ENCODE measurements at places on chromosomes 2 and 18.

DNA sequence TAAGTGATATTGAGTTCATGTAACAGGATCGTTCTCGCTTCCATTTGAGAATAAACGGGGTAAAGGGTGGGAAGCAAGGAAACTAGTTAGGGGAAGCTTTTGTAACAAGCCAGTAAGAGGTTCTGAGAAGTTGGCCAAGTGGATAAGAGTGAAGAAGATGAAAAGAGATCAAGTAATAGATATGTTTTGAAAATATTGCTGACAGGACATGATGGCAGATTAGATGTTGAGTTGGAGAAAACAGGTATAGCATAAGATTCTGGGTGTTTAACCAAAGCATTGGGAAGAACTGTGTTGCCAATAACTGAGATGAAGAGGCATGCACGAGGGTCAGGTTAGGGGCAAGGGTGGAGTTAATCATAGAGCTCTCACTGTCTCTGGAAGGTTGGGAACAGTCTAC lies 330.0 kb upstream of the LRRTM1 start:
- DNase-seq: no peak

DNA sequence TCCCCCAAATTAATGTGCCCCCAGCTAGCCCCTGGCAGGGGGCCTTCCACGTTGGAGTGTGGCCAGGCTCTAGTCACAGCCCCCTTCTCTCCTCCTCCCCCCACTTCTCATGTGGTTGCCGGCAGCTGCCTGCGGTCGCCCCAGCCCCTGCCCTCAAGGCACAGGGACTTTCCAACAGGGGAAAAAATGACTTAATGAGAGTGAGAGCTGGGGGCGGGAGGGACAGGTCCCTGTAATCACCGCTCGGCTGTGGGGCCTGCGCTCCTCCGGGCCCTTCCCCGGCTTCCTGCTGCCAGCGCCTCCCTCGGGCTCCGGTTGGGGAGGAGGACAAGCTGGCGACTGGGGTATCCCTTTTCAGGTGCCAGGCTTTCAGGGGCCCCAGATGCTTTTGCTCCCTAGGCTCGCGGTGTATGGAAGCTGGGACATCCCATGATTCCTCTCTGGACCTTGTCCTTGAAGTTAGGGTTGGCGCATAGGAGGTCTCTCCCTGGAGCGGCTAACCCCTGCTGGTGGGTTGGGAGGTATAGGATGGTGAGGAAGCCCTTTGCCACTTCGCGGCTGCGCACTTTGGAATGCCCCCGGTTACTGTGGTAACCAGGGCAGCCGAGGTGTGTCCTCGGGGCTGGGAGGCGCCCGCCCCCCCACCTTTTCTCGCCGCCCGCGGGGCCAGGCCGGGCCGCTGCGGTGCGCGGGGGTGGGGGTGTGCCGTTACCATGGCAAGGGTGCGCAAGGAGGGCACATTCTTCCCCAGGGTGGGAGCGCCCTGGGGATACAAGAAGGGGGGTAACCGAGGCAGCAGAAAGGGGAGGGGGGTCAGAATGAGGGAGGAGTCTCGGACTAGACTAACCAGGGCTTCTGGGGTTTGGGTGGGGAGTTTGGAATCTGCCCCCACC lies 16.1 kb downstream of the WNT10A start:
- DNase-seq: no peak

DNA sequence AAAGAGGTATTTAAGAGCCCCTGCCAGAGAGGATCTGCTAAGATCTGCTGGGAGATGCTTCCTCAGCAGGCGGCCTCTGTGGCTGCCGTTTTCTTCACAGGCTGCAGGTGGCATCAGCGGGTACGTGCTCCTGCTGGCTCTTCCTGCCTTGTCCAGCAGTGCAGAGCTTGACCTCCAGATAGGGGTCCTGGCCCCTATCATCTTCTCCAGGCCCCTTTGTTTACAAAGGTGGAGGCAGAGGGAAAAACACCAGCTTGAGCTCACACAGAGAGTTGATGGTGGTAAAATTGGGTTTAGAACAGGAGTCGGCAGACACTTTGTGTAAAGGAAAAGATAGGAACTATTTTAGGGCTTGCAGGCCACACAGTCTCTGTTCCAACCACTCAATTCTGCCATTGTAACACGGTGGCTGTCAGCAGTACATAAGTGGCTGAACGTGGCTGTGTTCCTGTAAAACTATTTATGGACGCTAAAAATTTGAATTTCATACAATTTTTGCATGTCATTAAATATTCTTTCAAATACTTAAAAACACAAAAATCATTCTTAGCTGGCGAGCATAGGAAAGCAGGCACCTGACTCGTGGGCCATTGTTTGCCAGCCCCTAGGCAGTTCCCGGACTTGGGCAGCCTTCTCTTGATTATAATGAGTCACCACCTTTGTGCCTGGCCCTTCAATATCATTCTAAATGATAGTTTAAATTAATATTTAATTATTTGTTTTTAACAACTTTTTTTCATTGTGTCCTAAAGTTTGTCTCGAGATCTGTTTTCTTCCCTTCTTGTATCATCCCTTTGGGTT lies 98.2 kb upstream of the B3GNT7 start:
- no peak for DNase-seq

DNA sequence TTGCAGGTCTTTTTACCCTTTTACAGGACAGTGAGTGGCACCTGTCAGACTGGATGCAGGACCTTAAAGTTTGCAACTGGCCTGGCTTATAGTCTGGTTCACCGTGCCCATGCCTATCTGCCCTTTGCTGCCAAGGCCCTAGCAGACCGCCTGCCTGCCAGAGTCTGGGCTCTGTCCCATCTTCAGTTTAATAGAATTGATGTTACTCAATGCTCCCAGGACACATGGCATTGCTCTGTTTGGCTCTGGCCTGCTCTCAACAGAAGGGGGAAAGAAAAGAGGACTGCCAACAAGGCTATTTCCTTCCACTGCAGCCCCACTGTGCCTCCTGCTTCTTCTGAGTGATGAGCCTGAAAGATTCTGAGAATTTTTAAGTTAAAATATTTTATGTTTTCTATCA lies 25.6 kb upstream of the TMEM178A start:
- DNase-seq: no peak

- no peak for DNase-seq
Observed at GRCh38 chr18:58148954-58149471, 105.0 kb downstream of the NEDD4L start.

- DNase-seq: no peak
Observed at GRCh38 chr2:98764499-98764898, 33.6 kb upstream of the MGAT4A start.

GRCh38 chr2:202950592-202950991 lies 38.5 kb downstream of the CARF start:
- no peak for DNase-seq

DNA sequence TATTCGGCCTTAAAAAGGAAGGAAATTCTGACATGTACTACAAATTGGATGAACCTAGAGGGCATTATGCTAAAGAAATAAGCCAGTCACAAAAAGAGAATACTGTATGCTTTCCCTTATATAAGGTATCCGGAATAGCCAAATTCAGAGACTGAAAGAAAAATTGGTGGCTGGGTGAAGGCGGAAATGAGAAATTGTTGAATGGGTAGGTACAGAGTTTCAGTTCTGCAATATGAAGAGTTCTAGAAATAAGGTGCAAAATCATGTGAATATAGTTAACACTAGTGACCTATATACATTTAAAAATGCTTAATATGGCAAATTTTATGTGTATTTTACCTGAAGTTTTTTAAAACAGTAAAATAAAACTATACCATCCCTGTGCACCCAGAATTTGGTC lies 43.1 kb downstream of the RMP24 start:
- no peak for DNase-seq

DNA sequence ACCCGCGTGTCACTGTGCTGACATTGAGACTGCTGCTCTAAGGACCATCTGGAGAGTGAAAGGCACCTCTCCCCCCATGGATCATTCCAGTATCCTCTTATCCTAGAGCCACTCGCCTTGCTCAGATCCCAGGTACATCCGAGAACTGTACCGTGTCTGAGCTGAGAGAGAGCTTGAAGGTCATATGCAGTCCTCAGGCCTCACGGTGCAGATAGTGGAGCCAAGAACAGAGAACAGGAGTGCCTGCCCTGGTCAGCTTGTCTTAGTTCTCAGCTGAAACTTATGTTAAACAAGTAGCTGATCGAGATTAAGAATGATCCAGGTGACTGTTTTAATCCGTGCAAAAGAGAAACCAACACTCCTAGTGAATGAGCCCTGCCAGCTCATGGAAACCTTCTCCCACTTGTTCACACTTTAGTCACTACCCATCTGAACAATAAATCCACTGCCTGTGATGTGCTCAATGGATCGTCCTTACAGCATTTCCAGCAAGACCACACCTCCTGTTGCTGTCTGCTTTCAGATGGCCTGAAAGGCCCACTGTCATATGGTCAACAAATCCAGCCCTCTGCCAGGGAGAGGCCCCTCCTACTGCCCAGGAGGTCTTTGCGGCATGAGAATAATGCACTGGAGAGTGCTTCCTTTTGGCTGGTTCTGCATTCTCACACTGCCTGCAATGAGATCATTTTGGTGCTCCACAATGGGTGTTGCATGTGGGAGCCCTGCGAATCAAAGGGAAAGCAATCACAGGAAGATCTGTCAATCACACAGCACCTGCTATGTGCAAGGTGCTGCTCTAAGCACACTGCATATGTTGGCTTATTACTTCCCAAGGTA lies 43.7 kb upstream of the APCDD1 start:
- DNase-seq: no peak

- DNase-seq: no peak
Observed at GRCh38 chr2:10940596-10940995, 28.9 kb downstream of the KCNF1 start.

DNA sequence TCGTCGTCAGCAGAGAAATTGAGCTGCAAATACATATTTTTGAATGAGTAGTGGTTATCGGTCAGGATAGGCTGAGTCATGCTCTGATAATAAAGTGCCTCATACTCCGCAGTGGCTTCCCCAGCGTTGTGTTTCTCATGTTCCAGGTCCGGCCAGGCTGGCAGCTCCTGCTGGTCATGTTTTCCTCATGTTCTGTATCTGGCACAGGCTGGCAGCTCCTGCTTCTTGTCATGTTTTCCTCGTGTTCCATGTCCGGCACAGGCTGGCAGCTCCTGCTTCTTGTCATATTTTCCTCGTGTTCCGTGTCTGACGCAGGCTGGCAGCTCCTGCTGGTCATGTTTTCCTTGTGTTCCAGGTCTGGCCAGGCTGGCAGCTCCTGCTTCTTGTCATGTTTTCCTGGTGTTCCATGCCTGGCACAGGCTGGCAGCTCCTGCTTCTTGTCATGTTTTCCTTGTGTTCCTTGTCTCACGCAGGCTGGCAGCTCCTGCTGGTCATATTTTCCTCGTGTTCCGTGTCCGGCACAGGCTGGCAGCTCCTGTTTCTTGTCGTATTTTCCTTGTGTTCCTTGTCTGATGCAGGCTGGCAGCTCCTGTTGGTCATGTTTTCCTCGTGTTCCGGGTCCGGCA lies 148.9 kb downstream of the ATP9B start:
- no peak for DNase-seq

- no peak for DNase-seq
Observed at GRCh38 chr18:26757263-26758019, 108.1 kb downstream of the AQP4 start.

DNA sequence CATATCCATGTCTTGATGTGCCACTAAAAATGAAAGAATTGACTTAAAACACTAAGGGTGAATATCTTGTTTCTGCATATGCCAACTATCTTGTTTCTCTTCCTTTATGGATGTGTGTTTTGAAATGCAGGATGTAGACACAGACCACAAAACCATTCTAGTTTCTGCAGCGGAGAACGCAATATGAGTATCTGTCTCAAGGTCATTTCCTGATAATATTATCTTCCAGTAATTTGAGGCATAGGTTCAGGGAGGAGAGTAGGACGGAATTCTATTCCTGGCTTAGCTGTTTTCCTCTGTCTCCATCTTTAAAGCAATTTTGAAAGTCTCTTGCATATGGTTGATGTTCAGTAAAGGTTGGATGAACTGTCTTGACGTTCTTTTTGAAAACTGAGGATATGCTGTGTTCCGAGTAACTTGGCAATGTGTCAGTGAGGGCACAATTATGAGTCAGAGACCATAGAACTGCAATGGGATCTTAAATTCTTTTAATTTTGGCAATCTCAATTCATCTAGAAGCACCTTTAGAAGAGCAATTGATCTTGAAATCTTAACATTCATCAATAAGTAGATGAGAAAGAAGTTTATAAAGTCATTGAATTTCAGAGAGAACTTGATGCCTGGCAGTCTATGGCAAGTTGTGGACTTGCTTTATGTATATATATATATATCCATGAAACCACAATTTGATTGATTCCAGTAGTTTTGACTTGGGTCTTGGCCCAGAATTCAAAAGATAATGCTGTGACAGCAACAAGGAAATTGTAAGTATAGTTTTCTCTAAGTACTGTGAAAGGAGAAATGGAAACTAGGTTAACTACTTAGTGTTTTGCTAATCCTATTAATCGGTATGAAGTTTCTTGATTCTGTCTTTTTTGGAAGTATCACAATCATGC lies 24.8 kb downstream of the RAB27B start:
- no peak for DNase-seq

DNA sequence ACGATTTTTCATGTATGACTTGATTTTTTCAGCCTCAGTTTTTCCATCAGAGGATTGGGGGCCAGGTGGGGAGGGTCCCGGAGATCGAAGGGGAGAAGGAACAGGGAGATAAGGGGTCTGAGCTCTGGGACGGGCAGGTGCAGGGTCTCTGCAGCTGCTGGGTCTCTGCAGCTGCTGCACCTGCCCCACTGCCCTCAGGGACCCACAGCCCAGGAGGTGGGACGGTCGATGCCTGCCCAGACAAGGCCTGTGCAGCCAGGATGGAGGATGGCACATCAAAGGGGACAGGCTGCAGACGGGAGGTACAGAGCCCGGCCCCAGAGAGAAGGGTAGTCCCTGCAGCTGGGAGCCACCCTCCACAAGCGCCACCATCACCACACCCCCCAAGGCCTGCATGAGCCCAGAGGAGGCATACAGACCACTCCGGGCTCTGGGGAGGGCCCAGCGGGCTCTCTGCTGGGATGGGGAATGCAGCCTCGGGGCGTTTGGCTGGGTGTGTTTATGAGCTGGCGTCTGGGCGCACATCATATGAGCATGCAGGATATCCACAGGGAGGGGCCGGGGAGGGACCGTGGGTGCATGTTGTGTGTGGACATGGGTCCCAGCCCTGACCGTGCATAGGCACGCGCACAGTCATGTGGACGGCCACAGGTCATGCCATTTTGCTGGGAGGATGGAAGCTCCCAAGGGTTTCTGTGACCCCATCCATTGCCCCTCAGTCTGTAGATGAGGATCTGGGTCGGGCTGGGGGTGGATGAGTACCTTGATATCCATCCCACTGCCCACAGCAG lies 34.9 kb upstream of the GPC1 start:
- no peak for DNase-seq

DNA sequence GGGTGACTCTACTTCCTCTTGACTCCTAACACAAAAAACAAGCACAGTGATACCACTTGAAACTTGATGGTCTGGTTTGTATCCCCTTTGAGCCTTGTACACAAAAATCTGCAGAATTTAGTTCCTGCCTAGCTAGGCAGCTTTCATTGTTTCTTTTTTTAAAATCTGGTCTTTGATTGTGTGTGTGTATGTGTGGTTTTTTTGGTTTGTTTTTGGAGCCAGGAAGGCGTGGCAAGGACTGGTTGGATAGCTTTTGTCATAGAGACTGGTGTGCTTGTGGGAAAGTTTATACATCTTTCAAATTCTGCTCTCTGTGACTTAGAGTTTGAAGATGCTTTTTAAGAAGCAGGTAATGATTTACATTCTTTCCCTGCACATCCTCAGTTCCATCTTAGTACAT lies 127.4 kb downstream of the TANC1 start:
- DNase-seq: no peak

Measured in omental fat pad (tissue), 4 donors.